ENCODE measurements at places on chromosomes 4 and X.

- no peak for DNase-seq
These were observed 78.8 kb downstream of the CLDN22 start for GRCh38 chr4:183241322-183241640.

DNA sequence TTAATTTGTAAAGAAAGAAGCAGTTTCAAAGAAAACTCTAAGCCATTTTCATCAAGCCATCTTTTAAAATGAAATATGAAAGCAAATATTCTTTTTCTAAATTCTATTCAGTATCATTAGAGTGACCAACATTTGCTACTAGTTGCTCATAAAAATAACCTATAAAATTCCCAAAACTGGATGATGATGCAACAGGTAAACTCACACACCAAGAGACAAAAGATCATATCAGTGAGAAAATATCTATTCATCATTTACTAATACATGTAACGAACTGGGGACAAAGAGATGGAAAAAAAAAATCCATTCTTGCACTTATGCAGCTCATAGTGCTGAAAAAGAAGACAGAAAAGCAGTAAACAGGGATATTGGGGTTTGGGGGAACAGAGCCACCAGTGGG is 48.1 kb downstream of the PDGFC start:
- no peak for DNase-seq

DNA sequence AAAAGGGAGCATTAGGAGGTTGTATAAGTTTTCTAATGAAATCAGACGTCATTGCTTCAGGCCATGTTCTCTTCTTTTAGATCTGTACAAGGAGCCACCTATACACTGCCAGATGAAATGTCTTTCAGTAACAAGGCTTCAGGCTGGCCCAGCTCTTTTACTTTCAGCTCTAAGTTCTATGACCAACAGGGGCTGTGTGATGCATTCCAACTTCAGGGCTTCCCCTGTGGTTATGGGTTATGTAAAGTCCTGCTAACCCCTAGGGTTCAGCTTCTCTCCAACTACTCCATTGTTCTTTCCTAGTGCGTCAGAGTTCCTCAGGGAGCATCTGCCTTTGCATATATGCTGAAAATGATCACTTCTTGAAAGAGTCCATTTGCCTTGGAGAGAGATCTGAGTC is 79.4 kb upstream of the TTC29 start:
- DNase-seq, result no peak

DNA sequence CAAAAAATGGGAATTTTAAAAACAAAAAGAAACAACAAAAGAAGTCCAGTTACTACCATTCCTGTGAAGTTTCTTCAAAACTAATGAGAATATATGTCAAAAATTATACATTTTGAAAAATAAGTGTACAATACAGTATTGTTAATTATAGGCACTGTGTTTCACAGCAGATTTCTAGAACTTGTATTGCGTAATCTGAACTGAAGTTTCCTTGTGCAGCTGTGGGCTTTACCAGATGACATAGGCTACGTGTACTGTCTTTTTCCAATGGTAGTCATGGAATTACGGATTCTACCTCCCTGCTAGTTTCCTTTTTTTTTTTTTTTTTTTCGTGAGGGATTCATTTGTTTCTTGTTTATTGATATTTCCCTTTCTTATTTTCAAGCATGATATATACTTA is 113.8 kb upstream of the GABRA2 start:
- no peak for DNase-seq

DNA sequence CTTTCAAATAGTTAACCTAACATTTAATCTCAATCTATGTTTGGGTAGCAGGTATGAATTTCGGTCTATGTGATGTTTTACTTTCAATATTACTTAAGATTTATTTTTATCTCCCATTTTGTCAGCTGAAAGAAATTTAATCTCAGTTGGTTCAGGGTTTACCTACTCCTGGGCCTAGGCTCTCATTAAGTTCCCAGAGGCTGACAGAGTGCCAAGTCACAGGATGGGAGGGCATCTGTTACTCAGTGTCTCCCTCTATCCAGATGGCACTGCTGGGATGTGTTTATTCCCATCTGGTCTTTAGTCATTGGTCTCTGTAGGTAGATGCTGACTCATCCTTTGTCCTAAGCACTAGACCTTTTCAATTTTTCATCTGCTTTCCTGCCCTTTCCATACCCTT is 129.4 kb upstream of the ARSJ start:
- DNase-seq, result no peak

DNA sequence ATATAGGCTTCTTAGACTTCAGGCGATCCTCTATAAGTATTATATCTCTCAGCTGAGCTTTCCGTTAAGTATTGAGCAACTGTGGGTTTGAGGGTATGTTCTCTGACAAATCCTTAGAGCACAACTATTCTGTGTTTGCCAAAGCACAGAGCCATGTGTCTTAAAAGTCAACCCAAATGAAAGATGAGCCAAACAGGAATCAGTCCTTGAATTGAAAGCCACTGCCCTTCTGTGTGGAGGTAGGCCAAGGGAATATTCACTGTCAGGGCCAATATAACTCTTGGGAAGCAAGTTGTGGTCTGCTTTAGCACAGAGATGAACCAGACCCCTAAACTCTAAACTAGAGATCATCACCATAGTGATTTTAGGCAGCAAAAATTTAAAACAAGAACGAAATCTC is 164.0 kb downstream of the STAG2 start:
- DNase-seq, result no peak

DNA sequence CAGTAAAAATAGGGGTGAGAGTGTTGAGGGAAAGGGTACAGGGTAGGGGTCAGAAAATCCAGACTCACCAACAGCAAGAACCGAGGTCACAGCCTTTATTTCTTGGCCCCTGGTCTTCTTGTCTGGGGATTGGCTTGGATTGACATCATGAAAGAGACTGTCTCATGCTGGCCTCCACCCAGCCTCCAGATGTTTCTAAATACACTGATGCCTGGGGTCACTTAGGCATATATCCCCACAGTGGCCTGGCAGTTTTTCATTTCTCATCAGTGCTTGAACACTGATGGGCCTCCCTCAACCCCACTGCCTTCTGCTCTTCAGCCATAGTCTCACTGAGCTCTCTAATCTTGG is 173.9 kb downstream of the RTL9 start:
- no peak for DNase-seq

GRCh38 chr4:9932771-9933170 is 88.5 kb downstream of the SLC2A9 start:
- DNase-seq, result no peak

GRCh38 chr4:156103311-156103710 is 149.6 kb upstream of the CTSO start:
- no peak for DNase-seq

GRCh38 chr4:39657465-39657864 is 18.8 kb upstream of the SMIM14 start:
- no peak for DNase-seq

- no peak for DNase-seq
These were observed 21.6 kb upstream of the TSPAN7 start for GRCh38 chrX:38539748-38540147.

DNA sequence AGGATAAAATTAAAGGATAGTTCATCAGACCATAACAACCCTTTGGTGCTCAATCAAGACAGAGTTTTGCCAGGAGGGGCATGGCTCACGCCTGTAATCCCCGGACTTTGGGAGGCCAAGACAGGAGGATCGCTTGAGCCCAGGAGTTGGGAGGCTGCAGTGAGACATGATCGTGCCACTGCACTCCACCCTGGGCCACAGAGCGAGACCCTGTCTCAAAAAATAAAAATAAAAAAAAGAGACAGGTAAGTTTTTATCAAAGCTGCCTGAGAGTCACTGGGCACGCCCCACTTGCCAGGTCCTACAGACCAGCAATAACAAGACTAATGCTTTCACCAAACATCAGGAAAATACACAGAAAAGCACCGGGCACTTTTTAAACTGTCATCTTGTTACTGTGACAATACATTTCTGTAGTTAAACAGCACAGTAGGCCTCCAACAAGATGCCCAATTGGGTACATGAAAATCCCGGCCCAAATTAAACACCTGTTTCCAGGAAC is 765 bp downstream of the CFAP97 start:
- no peak for DNase-seq

All from activated gamma-delta T cell (primary cell).